SK-N-SH treated with all-trans-retinoic acid at 6 μM for 48 hours (cell line): ENCODE measurements at places on chromosomes 16 and 17.

GRCh38 chr16:56689171-56689570 is 6.9 kb downstream of the MT1X start:
- no peak for ATAC-seq

GRCh38 chr16:19555938-19556771 is 652 bp downstream of the VPS35L start:
- ATAC-seq: no peak; the same call in 2 of the 3 replicates

GRCh38 chr17:80274331-80274730 is 13.7 kb downstream of the RNF213 start:
- no peak for ATAC-seq

GRCh38 chr17:50817838-50818237 is 17.5 kb upstream of the WFIKKN2 start:
- peak; percentile 74 for ATAC-seq

GRCh38 chr16:87445486-87445885 is 47.3 kb downstream of the ZCCHC14 start:
- no peak for ATAC-seq

DNA sequence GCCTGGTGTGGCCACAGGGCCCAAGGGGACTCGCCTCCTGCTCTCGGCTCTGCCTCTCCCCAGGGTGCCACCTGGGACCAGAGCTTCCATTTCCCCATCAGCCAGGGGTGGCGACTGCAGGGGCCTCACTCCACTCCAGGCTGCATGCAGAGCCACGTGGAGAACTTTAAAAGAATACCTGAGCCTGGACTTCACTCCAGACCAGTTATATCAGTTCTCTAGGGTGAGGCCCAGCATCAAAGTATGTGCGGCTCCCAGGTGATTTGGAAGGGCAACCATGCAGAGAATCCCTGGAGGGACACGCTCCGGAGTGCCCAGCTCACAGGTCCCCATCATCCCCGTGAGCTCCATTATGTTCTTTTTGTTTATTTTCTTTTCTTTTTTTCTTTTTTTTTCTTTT is 39.8 kb downstream of the KIAA0513 start:
- ATAC-seq: no peak

DNA sequence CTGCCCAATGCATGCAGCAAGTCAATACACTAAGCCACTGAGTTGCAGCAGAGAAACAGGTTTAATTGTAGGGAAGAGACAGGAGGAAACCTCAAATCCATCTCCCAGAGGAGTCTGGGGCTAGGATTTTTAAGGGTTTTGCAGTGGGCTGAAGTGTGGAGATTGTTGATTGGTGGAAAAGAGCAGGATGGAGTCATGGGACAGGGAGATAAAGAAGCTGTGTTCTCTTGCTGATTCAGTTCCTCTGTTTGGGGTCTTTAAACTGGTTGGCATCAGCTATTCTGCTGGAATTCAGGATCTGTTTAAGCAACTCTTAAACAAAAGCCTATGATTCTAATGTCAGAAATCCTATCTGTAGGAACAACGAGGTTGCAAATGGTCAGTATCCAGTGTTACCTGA is 180.8 kb upstream of the CACNG3 start:
- ATAC-seq: no peak

GRCh38 chr16:4086153-4086552 is 30.1 kb downstream of the ADCY9 start:
- no peak for ATAC-seq

DNA sequence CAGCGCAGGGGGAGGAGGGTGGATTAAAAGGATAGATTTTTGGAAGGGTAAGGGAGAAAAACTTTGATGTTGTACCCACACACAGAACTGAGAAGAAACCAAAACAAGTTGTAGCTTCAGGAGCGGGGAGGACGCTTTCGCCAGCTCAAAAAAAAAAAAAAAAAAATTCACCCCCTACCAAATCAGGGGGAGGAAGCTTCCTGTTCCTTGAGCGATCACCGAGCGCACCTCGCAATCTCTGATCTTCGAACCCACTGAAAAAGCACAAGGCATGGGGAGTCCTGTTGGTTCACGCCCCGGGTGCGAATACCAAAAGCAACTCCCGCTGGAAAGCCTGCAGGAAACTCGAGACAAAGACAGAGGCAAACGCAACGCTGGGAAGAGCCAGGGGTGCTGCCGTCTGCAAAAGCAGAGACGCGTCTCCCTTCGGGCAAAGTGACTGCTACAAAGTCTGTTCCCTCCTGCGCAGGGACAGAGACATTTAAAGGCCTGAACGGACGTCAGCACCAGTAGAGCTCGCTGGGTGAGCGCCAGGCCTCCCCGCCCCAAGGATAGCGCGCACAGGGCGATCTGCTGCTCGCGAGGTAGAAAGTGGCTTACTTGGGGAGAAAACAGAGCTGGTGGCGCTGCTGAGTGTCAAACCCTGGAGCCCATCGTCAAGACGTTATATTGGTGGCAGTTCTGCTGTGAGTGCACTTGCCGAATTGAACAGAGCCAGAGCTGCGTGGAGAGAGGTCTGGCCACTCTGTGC is 190.4 kb downstream of the USP22 start:
- ATAC-seq: peak; percentile 73

GRCh38 chr16:80591071-80591915 is 50.5 kb downstream of the DYNLRB2 start:
- ATAC-seq: no peak
